T-cell (primary cell): ENCODE measurements at places on chromosomes 12 and 14.
A peak's percentile ranks its signal among the peaks of the same experiment; 100 is the strongest.

GRCh38 chr14:97625477-97625876 is 828.3 kb downstream of the VRK1 start:
- H3K4me3 ChIP-seq: no peak overlapping the region
- no peaks in the 10 kb centered on the region for H3K27me3 ChIP-seq
- no peaks in the 10 kb centered on the region for H3K36me3 ChIP-seq
- no peak overlapping the region for H3K27ac ChIP-seq
- DNase-seq: no peak

DNA sequence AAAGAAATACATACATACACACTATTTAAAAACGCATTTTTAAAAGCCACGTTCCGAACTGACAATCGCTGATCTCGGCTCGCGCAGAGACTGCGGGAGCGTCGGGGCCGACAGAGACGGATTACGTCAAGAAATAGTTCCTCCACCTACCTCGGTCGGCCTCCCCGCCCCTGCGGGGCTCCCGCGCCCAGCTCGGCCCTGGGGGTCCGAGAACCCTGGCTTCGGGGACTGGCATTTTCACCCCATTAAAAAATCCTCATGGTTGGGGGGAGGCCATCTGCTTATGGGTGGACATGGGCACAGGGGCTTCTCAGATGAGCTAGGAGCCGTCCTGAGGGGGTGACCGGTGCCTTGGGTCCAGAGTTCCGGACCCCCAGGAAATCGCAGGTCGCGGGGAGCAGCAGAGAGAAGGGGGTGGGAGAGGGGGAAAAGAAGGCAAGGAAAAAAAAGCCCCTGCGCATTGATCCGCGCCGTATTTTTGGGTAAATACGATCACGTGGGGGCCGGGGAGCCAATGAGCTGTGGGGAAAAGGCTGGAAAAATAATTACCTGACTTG is 324 bp upstream of the HOXC9 start:
- no peak overlapping the region for H3K27ac ChIP-seq
- H3K4me3 ChIP-seq: peak overlapping the region; percentile 14
- peaks cover 10% of the 10 kb centered on the region for H3K4me1 ChIP-seq
- no peak for DNase-seq

DNA sequence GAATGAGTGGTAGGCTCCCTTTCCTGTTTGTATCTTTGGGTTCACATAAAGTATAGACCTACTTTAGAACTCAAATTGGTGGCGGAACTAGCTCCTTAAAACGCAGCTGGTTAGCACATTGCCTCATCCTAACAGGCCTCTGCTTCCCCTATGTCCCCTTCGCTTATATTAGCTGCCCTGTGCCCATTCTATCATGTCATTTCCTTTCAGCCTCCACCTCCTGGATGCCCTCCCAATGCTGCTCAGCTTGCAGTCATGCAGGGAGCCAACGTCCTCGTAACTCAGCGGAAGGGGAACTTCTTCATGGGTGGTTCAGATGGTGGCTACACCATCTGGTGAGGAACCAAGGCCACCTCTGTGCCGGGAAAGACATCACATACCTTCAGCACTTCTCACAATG is 3.5 kb downstream of the DAZAP2 start:
- H3K27me3 ChIP-seq: no peaks in the 10 kb centered on the region

GRCh38 chr14:55107766-55108554 is 21.1 kb upstream of the LGALS3 start:
- no peak for DNase-seq
- H3K27me3 ChIP-seq: no peaks in the 10 kb centered on the region
- H3K4me1 ChIP-seq: peaks cover 4% of the 10 kb centered on the region
- no peaks in the 10 kb centered on the region for H3K36me3 ChIP-seq
- no peak overlapping the region for H3K4me3 ChIP-seq

GRCh38 chr12:53747095-53747494 is 4.7 kb downstream of the CISTR start:
- peaks cover 15% of the 10 kb centered on the region for H3K27me3 ChIP-seq
- H3K4me3 ChIP-seq: no peak overlapping the region
- no peak overlapping the region for H3K27ac ChIP-seq
- H3K36me3 ChIP-seq: no peaks in the 10 kb centered on the region
- peaks cover 46% of the 10 kb centered on the region for H3K4me1 ChIP-seq
- DNase-seq: no peak

DNA sequence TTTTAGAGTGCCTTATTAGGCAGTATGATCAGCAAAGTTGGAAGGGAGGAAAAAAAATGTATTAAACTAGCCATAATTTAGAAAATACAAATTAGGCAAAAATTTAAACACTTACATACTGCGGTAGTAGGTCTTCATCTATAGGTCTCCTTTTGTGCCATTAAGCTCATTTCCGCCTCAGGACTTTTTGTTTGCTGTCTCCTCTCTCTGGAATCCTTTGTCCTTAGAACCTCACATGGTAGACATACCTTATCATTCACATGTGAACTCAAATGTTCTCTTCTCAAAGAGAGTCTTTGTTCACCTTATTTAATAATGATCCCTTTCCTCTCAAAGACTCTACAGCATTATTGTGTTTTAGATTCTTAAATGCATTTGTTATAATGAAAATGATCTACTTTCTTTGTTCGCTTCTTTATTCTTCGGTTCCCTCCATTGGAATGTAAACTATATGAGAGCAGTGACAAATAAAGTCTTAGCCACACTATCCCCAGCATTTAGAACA is 14.7 kb downstream of the FANCM start:
- no peaks in the 10 kb centered on the region for H3K4me1 ChIP-seq
- H3K27me3 ChIP-seq: no peaks in the 10 kb centered on the region
- H3K4me3 ChIP-seq: no peak overlapping the region
- no peak overlapping the region for H3K27ac ChIP-seq
- H3K36me3 ChIP-seq: no peaks in the 10 kb centered on the region

DNA sequence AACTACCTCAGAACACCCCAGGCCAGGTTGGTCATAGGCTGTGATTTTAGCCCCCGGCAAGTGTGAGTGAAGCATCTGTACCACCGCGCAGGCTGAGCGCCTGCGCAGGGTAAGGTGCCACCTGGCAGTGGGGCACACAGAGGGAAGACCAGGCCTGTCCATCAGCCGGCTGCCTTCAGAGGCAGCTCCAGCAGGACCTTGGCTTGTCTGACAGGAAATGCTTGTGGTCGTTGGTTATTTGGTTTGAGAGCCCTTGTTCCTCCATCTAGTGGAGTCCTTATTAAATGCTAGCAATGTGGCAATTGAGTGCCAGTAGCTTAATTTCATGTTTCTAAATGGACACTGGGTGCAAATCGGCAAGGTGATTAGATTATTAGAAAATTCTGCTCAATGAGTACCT is 27.5 kb downstream of the SLC25A29 start:
- peaks cover 38% of the 10 kb centered on the region for H3K36me3 ChIP-seq
- DNase-seq: no peak
- no peak overlapping the region for H3K4me3 ChIP-seq
- H3K27me3 ChIP-seq: no peaks in the 10 kb centered on the region
- peaks cover 4% of the 10 kb centered on the region for H3K4me1 ChIP-seq

DNA sequence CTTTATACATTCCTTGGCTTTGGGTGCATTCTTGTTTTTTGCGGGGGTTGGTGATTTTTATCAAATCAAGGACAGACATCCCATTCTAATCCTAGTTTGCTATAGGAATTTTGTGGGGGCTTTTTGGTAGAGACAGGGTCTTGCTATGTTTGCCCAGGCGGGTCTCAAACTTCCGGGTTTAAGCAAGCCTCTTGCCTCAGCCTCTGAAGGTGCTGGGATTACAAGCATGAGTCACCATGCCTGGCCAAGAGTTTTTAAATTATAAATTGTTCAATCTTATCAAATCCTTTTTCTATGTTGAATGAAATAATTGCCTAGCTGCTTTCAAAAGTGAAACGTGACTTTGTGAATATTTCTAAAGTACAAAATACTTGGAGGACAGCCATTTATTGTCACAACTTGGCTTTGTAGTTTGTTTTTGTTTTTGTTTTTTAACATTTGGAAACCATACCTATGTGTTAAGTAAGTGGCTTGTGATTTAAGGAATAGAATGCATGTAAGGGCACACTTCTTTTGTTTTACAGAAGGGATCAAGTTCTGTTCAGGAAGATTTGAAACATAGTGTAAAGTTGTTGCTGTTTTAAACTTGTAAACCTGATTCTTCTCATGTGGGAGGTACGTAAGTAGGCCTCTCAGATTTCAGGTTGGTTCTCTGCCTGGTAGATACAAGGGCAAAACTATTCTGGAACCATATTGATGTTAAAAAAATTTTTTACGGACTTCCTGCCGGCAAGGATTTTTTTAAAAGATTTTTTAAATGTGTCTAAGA is 13.4 kb downstream of the MARK3 start:
- no peak overlapping the region for H3K27ac ChIP-seq
- no peak overlapping the region for H3K4me3 ChIP-seq
- no peak for DNase-seq
- H3K27me3 ChIP-seq: no peaks in the 10 kb centered on the region

DNA sequence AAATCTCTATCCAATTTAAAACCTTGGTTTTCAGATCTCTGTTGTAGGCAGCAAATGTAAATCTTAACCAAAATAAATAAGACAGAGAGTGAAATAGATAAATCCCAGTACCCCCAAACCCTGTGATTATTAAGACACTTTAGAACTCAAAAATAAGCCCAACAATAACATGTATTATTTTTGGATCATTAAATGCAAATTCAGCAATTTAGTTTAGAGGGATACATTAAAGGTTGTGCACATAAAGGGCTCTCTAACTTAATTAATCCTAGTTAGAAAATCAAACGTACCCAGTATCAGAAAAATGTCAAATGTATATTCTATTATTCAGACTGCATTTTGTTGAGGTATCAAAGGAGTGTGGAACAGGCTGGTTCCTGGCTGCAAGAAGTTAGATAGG is 416.8 kb downstream of the SLC16A7 start:
- no peak overlapping the region for H3K27ac ChIP-seq
- no peak for DNase-seq
- H3K36me3 ChIP-seq: no peaks in the 10 kb centered on the region
- no peaks in the 10 kb centered on the region for H3K27me3 ChIP-seq
- no peaks in the 10 kb centered on the region for H3K4me1 ChIP-seq
- H3K4me3 ChIP-seq: no peak overlapping the region

- no peaks in the 10 kb centered on the region for H3K36me3 ChIP-seq
- peaks cover 3% of the 10 kb centered on the region for H3K4me1 ChIP-seq
- H3K4me3 ChIP-seq: peak overlapping the region; percentile 85
Observed at GRCh38 chr12:98504368-98504617, 11.1 kb upstream of the TMPO start.

GRCh38 chr12:123049398-123050240 is 69.1 kb downstream of the ARL6IP4 start:
- H3K4me3 ChIP-seq: no peak overlapping the region
- no peak overlapping the region for H3K27ac ChIP-seq
- no peak for DNase-seq
- H3K4me1 ChIP-seq: no peaks in the 10 kb centered on the region
- H3K36me3 ChIP-seq: no peaks in the 10 kb centered on the region
- H3K27me3 ChIP-seq: no peaks in the 10 kb centered on the region

DNA sequence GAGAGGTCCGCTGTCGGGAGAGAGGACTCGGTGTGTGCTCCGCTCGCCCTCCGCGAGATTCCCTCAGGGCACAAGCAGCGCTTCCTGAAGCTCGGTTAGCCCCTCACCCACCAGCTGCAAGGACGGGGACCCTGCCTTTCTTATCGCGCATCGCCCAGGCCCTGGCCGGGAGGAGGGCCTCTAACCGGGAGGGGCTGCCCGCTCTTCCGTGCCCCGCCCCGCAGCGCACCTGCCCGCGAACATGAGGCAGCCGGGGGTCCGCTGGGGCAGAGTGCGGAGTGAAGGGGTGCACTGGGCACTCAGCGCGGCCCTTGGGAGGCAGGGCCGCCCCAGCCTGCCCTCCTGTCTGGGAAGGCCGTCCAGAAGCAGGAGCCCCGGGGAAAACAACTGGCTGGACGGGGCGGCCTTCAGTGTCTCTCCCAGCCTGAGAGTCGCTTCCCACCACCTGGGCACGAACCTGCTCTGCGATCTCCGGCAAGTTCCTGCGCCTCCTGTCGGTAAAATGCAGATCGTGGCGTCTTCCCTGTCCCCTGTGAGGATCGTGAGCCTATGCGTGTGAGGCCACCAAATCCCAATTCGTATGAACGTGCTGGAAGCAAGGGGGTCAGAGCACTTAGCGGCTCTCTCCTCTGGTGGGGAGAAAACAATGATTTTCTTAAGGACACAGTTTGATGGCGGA is 28.0 kb upstream of the ADIPOR2 start:
- no peaks in the 10 kb centered on the region for H3K36me3 ChIP-seq
- peak; percentile 41 for DNase-seq
- no peaks in the 10 kb centered on the region for H3K27me3 ChIP-seq
- H3K27ac ChIP-seq: no peak overlapping the region
- peaks cover 14% of the 10 kb centered on the region for H3K4me1 ChIP-seq
- H3K4me3 ChIP-seq: no peak overlapping the region

DNA sequence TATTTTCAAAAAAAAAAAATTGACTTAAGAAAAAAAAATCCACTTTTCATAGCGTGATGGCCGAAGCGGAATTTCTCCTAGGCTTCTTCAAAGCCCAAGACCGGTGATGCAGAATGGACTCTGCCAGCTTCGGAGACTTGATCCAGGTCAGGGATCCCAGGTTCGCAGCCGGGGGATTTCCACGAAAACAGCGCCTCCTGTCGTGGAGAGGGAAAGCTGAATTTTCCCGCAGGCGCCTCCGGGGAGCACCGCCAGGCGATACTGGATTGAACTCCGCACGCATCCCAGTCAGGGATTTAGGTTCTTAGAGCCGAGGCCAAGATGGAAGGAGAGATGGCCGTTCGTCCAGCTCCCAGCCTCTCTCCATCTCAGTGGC is 2.1 kb downstream of the TTC6 start:
- peaks cover 78% of the 10 kb centered on the region for H3K27me3 ChIP-seq
- H3K36me3 ChIP-seq: no peaks in the 10 kb centered on the region
- peak overlapping the region; percentile 56 for H3K4me3 ChIP-seq
- no peak overlapping the region for H3K27ac ChIP-seq
- H3K4me1 ChIP-seq: peaks cover 36% of the 10 kb centered on the region
